ENCODE measurements at places on chromosomes 5 and 9.

GRCh38 chr5:165282491-165282890 is 1777.1 kb downstream of the MAT2B start:
- DNase-seq: no peak

- DNase-seq: no peak
Observed at GRCh38 chr5:169168280-169168679, 132.7 kb downstream of the SLIT3 start.

- DNase-seq: no peak
Observed at GRCh38 chr9:84671586-84672521, 2.3 kb downstream of the NTRK2 start.

- DNase-seq: no peak
Observed at GRCh38 chr9:134689321-134690181, 47.9 kb downstream of the COL5A1 start.

DNA sequence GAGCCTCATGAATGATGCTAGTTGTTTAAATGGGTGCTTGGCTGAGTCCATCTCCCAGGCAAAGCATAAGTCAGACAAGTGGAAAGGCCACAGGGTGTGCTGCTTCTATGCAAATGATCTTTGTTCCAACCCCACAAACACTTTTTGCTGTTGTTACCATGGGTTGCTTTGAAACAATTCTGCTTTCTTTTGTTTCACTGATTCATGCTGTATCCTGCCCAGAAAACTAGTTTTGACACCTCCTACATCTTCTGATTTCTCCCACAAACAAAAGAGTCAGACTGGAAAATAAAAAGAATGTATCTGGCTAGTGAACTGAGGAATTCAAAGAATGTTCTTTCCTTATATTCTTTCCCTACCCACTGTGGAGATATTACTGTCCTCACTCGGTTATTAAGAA is 298.6 kb downstream of the DIRAS2 start:
- no peak for DNase-seq

DNA sequence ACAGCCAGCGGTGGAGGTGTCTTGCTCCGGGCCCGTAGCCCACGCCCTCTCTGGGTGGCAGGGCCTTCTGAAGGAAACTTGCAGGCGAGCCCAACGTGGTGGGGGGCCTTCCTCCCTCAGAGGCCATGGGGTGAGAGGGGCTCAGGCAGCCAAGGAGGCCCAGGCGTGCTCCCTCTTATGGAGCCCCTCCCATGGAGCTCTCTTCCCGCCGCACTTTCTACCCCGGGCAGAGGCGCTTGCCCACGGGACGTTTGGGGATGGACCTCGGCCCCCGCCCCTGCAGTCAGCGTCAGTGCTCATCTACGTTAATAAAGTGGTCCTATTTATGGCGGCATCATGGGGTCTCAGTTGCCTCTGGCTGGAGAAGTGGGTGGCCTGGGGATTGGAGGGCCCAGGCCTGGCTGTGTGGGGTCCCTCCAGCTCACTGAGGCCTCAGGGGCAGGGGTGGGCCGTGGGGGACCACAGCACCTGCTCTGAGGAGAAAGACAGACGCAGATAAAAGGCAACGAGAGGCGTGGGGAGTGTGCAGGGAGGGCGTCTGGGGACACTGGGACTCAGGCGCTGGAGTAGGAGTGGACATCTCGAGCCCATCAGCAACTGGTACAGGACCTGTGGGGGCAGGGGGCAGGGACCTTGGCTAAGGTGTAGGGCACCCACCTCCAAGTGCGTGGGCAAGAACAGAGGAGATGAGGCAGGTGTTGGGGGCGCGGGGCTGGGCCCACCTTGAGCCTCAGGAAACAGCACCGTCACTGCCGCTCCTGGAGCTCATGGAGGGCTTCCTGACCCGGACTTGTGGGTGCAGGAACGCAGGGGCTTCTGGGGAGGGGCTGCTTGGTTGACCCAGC is 33.8 kb downstream of the FAM163B start:
- DNase-seq: no peak

DNA sequence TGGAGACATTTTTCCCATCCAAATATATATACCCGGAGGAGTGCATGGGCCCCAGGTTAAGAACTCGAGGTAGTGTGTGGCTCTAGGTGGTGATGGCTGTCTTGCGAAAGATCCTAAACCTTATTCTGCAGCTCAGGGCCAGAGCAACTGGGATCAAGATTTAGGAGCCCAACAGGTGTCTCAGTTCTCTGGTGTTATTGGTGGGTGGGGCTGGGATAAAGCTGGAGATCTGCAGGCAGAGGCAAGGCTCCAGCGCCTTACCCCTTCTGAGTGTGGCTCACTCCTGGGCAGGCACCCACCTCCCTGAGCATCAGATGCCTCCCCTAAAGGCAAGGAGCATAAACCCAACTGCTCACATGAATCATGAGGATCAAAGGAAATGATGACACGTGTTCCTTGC is 11.2 kb downstream of the UBE2QL1 start:
- DNase-seq: no peak

GRCh38 chr5:150532996-150533395 is 25.1 kb downstream of the NDST1 start:
- DNase-seq: no peak

DNA sequence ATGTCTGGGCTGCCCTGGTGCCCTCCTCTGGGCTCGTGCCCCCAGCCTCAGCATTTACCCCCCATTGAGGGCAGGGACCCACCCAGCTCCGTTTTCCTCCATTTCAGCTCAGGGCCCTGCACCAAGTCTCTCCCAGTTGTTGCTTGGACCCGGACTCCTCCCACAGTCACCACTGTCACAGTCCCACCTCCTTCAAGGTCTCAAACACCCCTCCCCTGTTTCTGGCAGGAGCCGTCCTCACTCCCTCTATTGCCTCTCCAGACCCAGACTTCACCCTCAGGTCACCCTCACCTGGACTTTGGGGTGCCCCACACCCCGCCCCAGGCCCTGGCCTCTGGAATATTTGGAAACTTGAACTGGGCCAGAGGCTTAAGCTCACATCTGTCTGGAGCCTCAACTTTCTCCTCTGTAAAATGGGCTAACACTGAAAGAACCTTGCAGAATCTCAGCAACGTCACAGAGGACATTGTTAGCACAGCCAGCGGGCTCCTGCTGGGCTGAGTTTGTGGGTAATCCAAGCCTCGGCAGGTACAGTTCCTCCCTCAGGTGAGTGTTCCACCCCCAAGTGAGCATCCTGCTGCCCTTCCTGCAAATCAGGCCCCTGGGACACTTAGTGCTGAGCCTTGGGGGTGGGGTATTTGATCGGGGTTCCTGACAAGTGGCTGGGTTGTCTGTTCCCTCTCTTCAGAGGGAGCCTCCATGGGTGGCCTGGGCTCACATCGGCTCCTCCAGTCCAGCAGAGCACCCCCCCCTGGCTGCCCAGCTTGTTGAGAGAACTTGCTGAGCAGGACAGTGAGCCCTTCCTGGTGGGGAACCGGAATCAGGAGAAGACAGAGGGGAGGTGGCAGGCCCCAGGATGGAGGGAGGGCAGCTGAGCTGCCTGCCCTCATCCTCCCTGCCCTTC is 130.1 kb downstream of the C9orf50 start:
- no peak for DNase-seq

GRCh38 chr9:98625728-98626127 is 83.0 kb downstream of the GABBR2 start:
- no peak for DNase-seq

GRCh38 chr9:124271660-124272059 is 13.9 kb downstream of the NEK6 start:
- no peak for DNase-seq

DNA sequence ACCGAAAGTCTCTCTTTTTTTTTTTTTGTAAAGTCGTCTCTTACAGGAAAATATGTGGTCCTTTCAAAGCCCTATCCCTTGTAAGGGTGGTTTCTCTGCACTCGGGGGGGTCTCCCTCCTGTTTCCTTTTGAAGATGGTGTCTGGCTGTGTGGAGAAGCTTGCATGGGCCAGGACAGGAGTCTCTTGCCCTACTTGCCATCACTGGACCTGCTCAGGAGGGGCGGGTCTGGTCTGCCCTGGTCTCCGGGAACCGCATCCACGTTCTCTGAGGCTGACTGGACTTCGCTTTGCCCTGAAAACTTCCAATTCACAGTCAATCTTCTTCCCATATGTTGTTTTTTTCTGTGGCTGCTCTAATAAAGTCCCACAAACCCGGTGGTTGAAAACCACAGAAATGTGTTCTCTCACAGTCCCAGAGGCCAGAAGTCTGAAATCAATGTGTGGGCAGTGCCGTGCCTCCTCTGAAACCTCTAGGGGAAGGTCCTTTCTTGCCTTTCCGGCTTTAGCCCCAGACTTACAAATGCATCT is 92.9 kb upstream of the IER5L start:
- DNase-seq: no peak

DNA sequence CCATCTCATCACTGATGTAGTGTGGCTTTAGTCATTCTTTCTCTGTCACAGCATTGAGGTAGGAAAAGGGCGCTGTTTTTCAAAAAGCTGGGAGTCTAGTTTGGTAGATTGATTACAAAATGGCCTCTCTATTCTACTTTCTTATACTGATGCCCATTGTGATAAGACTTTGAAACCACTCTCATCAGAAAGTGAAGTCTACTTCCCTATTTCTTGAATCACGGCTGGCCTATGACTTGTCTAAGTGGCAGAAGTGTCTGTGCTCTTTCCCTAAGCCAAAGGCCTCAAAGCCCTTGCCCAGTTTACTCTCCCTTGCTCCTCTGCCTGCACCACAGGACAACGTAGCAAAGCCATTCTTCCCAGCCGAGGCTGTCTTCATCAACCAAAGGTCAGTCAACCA is 83.0 kb upstream of the IL33 start:
- DNase-seq: no peak

DNA sequence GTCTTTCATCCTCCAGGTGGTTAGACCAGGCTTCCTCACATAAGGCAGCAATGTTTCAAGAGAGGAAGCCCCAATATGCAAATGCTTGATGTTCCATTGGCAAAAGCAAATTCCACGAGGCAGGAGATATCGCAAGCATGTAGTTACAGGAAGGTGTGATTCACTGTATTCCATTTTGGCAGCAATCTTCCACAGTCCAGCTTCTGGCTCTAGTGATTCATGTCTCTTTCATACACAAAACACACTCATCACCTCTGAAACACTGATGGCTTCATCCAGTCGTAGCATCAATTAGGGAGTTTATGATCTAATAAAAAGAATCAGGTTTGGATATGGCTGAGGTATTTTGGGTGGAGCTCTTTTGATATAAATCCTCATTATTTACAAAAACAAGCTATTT is 552.2 kb upstream of the RIOK2 start:
- no peak for DNase-seq

DNA sequence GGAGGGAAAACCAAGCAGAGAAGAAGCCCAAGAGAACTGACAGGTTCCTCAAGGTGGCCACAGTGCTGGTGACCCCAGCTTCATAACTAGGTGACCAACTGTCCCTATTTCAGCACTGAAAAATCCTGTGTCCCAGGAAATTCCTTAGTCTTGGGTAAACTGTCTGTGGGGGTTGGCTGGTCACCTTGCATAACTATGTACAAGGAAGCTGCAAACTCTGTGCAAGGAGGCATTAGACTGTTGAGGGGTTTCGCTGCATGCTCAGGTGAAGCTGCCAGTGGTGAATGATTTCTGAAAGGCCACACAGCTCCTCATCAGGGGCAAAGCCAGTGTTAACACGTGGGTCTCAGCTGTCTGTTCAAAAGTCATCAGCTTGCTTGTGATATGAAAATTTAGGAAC is 36.9 kb downstream of the PCSK5 start:
- DNase-seq: no peak

- no peak for DNase-seq
Observed at GRCh38 chr9:74497748-74498620, 849 bp downstream of the RORB start.

DNA sequence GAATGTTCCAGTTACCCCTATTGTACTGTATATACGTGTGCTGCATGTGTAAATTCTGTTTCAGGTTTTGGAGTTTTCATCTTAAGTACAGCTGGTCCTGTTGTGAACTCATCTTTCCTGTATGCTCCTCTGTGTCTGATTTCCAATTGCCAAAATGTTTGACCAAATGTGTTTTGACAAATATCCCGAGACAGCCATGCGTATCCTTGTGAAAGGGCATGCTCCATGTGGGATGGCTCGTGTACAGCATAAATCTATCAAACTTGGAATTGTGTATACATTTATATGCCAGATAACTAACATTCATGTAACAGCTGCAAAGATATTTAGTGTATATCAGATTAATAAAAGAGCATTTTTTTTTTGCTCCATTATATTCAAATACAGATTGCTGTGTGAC is 69.5 kb upstream of the IQGAP2 start:
- DNase-seq: no peak

DNA sequence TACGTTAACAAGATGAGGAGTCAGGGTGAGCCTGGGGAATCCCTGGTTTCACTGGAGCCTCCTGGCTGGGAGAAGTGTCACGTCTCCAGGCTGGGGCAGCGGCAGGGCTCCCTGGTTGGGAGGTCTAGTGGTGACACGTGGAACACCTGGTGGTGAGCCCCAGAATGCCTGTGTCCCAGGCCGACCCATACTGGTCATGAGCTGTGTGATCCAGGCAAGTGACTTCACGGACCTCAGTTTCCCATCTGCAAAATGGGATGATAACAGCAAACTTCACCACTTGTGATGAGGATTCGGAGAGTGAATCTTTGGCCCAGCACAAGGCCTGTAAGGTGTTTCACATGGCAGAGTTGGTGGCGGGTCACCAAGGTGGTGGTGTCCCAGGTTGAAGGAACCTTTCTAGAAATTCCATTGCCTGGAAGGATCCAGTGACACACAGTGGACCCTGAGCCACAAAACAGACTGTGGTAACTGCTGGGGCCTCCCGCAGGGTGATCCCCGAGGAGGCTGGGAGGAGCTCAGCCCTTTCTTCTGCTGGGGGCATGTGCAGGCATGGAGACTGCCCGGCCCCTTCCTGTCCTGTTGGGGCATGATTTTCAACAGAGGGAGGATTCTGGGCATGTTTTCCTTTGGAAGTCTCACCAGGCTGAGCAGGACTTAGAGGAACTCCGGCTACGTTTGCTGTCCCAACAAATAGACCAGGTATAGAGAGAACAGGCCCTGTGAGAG is 153.9 kb upstream of the IER5L start:
- DNase-seq: no peak

DNA sequence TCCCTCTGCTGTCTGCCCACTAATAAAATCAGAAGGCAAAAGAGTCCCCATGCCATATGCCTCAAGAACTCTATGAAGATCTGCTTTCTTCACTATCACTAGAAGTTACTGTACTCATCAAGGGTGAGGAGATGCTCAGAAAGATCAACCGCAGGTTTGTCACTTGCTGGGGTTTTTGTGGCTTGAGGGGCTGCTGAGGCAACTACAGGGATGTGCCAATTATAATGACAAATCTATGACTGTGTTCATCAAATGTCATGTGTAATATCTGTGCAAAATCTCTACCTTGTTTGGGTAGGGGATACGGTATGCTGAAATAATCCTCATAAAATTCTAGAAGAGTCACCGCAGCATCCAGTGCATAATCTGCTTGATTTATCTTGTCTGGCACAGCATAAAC is 13.0 kb downstream of the ERAP1 start:
- DNase-seq: no peak

- DNase-seq: no peak
Observed at GRCh38 chr5:152092580-152092979, 167.9 kb upstream of the GLRA1 start.

- no peak for DNase-seq
Observed at GRCh38 chr9:75873712-75874111, 16.8 kb upstream of the PCSK5 start.

Measured in DMS 273 treated with DMSO at 0.1 percent for 48 hours (cell line).